ENCODE measurements at places on chromosomes 6 and 20.
A peak's percentile ranks its signal among the peaks of the same experiment; 100 is the strongest.

- no peak for DNase-seq
These were observed 259.6 kb downstream of the BCKDHB start for GRCh38 chr6:80366051-80366450.

DNA sequence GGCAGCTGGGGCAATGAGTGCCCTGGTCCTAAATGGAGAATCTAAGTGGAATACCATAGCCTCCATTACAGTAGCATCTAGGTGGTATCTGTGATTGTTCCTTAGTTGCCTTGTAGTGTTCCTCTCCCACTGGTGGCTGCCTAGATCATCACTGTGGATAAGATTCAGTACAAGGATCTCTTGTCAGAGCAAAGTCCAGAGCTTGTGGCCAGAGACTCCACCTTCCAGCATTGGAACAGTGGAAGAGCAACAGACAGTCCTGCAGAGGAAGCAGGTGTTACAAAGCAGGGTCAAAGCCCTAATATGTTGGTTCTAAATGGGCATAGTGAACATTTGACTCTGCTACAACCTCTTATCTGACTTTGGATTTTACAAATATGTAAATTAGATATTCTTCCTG, 194.1 kb upstream of the GRIK2 start:
- DNase-seq, result no peak

- DNase-seq, result no peak
These were observed 58.0 kb upstream of the SALL4 start for GRCh38 chr20:51860111-51860882.

- DNase-seq, result no peak
These were observed 28.1 kb downstream of the PYGB start for GRCh38 chr20:25275813-25276532.

GRCh38 chr6:11428371-11428770, 109.2 kb upstream of the TMEM170B start:
- no peak for DNase-seq

DNA sequence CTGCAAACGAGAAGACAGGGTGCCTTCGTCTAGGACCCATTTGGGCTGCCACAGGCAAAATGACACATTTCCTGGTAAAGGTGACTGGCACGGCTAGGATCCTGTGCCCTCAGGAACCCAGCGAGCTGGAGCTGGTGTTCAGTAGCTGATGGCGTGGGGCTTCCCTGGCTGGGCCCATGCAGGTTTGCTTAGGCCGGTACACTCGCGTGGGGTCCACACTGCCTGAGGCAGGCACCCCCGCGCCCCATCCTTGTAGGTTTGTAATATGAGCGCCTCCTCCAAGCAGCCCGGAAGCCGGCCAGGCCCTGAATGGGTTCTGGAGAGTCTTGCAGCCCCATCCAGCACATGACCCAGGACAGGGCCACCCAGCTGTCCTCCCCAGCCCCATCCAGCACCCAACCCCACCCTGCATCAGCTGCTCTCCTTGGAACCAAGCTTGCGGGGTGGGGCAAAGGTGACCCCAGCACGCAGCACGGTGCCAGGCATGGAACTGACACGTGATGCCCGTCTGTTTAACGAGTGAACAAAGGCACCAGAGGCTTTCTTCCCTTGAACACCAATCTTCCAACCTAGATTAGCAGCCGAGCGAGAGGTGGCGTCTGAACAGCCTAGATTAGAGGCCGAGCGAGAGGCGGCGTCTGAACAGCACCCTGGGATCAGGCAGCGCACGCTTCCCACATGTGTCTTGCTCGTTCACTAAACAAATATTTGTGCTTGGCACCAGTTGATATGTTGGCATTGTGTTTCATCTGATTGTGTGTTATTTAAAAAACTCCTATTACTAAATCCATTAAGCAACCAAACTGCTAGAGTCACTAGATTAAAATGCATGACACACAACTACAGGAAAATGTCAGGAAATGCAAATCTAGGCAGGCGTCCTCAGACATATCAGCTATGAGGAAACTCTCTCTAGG, 112.1 kb downstream of the DLL1 start:
- DNase-seq, result no peak

DNA sequence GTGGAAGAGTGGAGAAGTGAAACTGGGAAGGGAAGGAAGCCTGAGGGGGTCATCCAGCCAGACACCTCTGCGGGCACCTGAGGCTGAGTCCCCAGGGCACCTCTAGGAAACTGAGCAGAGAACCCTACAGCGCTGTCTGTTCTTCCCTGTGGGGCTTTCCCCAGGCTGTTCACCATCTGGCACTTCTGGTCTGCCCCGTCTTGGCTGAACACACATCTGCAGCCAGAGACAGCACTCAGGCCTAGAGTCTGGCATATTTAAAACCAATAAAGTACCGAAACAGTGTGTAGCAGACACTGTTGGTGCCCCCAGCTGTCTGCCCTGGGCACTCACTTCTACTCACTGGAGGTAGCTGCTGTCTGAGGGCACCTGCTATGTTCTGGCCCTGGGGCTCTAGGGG, 9.4 kb upstream of the ARFGEF2 start:
- no peak for DNase-seq

GRCh38 chr20:46438156-46438750, 31.8 kb upstream of the ELMO2 start:
- no peak for DNase-seq

DNA sequence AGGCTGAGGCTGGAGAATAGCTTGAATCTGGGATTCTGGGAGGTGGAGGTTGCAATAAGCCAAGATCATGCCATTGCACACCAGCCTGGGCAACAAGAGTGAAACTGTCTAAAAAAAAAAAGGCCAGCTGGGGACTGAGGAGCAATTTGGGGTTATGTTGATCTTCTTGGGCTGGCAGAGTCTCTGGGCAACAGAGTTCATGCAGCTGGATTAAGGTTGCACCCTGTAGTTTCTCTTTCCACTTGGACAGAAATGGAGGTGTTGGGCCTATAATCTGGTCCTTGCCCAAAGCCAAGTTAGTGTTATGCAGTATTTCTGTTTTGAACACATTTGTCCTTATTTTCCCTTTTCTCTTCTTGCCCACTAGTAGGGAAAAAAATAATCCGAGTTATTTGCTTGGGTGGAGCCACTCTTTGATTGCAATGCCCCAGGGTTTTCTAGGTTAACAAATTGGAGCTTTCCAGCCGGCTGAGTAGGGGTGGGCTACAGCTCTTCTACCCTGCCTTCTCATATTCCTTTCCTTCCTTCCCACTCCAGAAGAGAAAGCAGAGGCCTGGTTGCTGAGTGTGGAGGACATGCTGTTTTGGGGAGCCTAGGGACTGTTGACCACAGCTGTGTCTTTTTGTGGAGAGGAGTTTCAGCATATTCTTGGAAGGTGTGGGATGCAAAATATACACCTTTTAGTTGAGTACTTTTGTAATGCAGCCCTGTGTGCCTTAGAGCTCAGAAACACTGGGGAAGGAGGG, 213.9 kb downstream of the SOX4 start:
- DNase-seq, result no peak

GRCh38 chr6:69871107-69871506, 4.8 kb downstream of the COL19A1 start:
- DNase-seq, result no peak

DNA sequence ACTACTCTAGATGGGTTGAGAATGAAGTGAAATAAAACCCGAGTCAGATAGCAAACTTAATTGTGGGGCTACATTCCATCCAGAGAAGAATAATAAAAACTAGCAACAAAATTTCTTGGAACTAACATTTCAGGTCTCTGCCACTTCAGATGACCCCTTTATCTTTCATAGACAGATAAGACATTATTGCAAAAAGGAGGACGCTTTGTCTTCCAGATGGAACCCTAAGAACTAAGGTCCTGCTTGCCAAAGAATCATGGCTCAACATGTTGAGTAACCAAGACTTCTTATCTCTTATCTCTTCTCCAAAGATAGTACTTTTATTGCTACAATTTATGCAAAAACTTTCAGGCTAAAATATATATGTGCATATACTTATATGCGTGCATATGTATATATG, 221.1 kb upstream of the PREP start:
- no peak for DNase-seq

DNA sequence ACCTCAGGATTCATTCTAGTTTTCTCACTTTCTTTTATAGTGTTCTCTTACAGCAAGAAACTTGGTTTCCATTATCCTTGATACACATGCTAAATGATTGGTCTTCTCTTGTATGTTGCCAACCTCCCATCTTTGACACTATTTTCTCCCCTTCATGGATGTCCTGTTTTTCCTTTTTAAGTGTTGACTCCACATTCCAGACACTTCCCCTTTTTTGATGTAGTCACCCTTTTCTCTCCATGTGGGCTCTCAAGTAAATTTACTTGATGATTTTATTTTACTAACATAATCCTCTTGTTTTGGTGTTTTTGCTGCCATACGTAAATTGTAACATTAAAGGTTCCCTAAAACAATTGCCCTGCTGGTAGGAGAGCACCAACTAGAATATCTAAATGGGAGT, 148.1 kb downstream of the ZFAND3 start:
- no peak for DNase-seq

DNA sequence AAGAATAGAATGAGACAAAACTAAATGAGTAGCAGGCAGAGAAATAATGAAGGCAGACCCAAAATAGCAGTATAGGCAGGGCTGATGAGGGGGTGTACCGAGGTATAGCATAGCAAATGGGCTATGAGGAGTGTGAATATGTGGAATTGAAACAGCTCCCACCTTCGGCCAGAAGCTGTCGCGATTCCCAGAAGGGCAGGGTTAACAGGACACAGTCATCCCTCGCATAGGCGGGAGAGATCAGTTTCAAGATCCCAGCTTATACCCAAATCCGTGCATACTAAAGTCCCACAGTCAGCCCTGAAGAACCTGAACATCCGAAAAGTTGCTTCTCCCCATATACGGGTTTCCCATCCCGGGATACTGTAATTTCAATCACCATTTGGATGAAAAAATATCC, 82.7 kb downstream of the PTPRK start:
- DNase-seq, result no peak

DNA sequence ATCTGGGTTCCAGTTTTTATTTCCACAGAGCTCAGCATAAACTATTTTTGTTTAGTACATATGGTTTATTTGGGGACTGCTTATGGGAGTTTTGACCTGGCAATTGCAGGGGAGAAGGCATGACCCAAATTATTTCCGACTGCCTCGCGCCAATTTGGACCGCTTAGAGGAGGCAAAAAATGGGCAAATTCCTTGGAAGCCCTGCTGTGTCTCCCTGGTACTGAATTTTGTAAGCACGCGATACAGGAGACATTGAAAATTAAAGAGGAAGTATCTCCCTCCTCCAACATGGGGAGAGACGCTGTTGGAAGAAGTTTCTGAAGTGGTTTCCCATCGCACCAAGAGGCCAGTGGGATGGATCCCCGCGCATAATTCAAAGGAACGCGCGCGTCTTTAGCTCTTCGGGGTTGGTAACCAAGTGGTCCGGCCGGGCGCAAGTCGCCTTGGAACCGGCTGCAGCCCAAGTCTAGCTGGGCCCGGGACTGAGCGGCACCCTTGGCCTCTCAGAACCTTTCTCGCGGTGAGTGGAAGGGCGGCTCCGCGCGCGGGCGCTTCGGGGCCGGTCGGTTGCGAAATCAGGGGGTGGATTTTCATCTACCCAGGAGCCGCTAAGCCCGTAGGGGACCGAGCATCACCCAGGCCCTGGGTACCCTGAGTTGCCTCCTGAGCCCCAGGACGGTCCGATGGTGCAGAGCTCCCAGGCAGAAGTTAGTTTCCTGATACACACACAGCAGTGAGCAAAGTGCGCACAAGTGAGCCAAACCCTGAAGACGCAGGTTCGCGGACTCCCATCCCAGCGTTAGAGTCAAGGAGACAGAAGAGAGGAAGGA, 6.2 kb downstream of the NKX2-2 start:
- no peak for DNase-seq

GRCh38 chr20:17657898-17658647, 24.0 kb downstream of the RRBP1 start:
- no peak for DNase-seq

GRCh38 chr20:57505979-57506378, 19.0 kb downstream of the CTCFL start:
- DNase-seq, result no peak

DNA sequence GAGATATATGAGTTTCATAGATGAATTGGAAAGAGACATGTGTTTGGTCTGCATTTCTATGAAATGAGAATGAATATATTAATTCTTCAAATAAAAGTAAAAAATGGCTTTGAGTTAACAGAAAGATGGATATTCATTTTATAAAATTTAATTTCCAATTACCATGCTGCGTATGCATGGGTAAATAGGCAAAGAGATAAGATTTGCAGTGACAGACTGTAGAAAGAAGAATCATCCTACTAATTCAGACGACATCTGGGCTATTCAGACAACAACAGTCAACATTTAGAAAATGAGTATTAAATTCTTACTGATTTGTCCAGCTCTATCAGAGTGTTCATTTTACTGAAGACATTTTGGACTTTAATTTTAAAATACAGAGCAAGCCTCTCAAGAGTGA, 602.2 kb upstream of the NRSN1 start:
- DNase-seq, result no peak

DNA sequence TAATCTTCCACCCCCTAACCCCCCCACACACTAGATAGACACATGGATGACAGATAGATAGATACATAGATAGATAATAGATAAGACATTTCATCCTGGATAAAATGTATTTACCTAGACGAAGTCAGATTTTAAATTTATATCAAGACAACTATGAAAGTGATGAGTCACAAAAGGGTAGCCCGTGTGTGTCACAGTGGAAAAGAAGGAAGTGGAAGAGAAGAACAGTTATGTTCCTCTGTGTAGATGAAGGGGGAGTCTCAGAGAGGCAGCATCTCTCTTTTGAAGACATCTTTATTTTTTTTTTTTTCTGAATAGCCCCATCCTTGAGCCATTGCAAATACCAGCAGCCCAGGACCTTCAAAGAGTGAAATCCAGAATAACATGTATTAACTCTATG, 121.7 kb upstream of the VGLL2 start:
- DNase-seq, result no peak

DNA sequence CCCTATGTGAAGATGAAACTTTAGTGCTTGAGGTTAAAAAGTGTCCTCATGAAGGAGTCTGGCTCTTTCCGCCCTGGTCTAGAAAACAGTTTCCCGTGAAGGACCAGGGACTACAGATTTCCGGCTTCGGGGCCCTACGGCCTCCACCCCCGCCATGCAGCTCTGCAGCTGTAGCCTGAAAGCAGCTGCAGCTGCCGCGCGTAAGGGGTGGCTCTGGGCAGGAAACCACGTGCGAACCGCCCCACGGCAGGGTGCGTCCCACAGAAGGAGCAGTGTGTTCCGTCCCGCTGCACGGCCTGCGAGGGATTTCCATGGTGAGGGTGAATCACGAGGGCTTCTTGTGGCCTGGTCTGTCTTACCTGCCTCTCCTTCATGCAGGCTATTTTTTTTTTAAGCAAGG, 117.0 kb downstream of the ERMARD start:
- DNase-seq, result no peak

GRCh38 chr6:57108691-57109090, 18.7 kb downstream of the ZNF451 start:
- peak; percentile 38 for DNase-seq

GRCh38 chr6:147906361-147906760, 397.9 kb downstream of the SAMD5 start:
- DNase-seq, result no peak

Data from GM12878 (cell line).